ENCODE measurements at places on chromosomes 12 and 14.

- DNase-seq: peak; percentile 91
Observed at GRCh38 chr12:1812650-1813302, 7.6 kb upstream of the LRTM2 start.

DNA sequence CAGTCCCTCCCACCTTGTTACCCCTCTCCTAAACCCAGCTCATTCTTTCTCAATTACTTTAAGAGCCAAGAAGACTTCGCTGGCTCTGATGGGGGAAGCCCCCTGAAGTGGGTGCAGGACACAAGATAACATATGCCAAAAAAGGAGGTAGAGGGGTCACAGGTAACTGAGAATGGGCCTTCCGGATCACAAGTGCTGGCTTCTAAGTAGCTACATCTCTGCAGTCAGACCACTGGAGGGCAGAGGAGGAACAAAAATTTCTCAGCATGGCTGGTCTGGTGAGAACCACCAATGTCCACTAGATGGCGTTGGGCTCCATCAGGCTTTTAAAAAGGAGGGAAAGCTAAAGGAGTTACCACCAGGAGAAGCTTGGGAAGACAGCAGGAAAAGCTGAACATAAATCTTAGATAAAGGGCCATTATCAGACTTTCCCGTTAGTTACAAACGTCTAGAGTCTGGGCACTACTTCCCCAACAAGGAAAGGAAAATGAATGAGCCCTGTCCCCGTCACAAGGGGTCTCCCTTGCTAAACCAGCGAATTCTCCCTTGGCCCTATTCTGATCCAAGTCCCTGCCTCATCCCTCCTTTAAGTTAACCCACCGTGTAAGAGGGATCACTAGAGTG is 11.6 kb upstream of the CDH24 start:
- peak; percentile 95 for DNase-seq

- no peak for DNase-seq
Observed at GRCh38 chr12:108657130-108657745, 23.5 kb upstream of the SELPLG start.

DNA sequence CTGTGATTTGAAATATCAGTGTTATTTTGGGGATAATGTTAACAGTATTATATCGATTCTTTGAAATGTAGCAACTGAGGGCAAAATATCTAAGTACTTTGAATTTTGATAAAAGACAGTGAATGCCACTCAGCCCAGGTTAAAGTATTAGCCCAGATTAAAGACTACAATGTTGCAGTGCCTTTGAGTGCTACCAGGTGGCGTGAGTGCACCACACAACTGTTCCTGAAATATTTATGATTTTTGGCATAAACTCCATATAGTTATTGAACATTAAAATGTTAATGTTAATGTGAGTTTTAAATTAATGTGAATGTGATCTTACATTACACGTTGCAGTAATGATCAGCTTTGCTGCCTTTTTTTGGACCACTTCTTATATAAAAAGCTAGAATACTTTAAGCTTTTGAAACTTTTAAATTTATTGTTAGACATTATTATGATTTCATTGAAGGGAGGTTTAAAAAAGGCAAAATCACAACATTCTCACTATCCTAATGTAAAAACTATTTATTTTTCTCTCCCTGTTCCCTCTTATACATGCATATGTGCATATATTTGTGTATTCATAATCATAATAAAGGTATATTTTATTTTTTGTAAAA is 22.5 kb downstream of the MRPS35 start:
- DNase-seq: peak; percentile 44

DNA sequence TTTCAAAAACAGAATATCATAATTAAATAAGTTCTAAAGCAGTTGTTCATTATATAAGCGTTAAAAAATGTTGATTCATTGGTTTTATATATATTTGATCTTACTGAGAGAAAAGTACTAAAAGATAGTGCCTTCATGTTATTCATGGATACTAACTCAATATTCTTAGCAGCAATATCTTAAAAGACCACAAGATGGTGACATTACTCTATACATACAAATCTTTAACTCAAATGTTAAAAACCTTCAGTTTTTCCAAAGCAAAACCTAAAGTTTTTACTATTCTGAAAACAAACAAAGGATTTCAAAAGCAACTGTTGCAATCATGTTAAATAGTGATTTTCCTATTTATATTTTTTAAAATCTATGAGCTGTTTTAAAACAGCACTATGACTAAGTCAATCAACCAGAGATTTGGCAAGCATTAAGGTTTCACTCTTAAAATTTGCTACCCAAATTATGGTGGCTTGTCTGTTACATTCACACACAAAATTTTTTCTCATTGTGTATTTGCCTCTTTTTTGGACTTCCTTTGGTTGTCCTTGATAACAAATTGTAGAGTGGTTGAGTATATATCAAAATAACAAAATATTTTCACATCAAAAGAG is 50.1 kb upstream of the RERGL start:
- DNase-seq: peak; percentile 51

GRCh38 chr14:77185093-77185465 is 3.5 kb downstream of the TMEM63C start:
- no peak for DNase-seq

DNA sequence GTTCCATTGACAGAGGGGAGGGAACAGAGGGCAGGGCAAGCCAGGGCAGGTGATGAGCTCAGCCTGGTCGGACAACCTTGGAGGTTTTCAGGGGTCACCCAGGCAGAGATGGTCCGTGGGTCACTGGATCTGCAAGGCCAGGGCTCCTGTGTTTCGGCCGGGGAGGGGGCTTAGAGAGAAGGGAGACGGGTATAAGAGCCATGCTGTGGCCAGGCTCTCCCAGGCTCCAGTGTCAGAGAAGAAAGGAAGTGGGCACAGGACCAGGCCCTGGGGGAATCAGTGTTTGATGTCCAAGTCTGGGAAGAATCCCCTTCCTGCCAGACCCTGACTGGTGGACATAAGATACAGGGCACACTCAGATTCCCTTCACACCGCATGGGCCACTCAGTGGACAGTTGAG is 36.9 kb downstream of the DIO3 start:
- DNase-seq: no peak

- peak; percentile 57 for DNase-seq
Observed at GRCh38 chr14:99531251-99532096, 50.3 kb downstream of the CCNK start.

DNA sequence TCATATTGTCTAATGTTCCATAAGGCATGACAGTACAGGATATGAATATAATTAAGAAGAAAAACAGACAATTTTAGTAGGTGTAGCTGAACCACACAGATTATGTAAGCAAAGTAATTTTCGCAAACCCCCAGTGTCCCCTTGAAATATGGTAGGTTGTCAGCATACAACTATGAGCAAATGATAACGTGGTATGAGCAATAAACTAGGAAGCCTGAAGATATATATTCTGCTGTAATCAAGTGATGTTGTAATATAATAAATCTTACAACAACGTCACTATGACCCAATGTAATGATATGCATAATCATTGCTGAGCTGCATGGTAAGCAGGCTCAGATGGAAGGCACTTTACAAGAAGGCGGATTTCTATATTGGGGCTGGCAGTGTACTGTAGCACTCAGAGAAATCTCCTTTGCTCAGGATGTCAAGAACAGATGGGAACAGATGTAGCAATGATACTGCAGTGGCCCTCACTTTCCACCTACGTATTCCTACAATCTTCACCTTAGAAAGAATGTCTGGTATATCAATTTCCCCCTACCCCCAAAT is 47.8 kb upstream of the MYF6 start:
- DNase-seq: peak; percentile 33

GRCh38 chr12:50825372-50825838 is 17.3 kb upstream of the TMPRSS12 start:
- peak; percentile 89 for DNase-seq

- no peak for DNase-seq
Observed at GRCh38 chr14:102985665-102986064, 63.2 kb downstream of the AMN start.

GRCh38 chr12:47963340-47964040 is at the start of gene TMEM106C:
TMEM106C (plus strand) TSS chr12:47963596; CDS start chr12:47964237, 641 bp downstream.
- DNase-seq: peak; percentile 89

- DNase-seq: peak; percentile 24
Observed at GRCh38 chr14:22549981-22550673, 38.9 kb downstream of the DAD1 start.

DNA sequence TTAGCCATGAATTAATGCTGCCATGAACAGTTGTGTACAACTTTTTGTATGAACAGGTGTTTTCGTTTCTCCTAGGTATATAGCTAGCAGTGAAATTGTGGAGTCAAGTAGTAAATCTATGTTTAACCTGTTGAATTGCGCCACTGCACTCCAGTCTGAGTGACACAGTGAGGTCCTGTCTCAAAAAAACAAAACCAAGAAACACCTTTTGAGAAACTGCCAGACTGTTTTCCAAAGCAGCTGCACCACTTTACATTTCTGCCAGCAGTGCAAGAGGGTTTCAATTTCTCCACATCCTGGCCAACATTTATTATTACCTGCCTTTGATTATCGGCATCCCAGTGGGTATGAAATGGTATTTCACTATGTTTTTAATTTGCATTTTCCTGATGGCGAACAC is 3.3 kb upstream of the PLEKHG3 start:
- DNase-seq: no peak

DNA sequence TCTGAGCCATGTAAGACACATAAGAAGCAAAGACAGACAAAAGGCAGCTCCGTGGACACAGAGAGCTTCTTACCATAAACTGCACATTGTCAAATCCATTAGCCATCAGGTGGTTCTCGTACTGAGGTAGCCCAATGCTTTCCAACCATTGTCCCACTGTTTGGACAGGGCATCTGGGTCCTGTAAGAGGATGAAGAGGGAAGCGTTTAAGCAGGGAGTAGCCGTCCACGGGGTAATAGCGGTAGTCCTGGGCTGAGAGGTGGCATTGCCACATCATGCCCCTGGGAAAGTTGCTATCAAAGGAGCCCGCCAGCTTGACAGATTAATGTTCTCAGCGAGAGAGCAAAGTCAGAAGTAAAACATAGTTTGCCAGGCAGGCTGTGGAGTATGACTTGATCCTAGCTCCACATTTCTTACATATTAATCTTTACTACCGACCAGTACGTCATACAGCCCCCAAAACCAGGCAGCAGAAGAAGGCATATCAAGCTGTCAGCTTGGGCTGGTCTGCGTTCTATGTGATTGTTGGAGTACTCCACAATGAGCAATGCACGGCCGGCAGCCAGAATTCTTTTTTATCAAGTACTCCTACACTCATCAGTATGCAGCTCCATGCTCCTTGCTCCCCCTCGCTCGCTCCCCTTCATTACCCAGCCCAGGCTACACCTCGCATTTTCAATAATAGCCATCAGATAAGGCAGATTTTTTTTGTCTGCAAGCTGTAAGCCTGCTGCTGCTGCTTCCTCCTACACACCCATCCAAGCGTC is 493.2 kb upstream of the GARIN6 start:
- DNase-seq: peak; percentile 5

- DNase-seq: no peak
Observed at GRCh38 chr14:23916446-23916845, 37.1 kb upstream of the DHRS4 start.

DNA sequence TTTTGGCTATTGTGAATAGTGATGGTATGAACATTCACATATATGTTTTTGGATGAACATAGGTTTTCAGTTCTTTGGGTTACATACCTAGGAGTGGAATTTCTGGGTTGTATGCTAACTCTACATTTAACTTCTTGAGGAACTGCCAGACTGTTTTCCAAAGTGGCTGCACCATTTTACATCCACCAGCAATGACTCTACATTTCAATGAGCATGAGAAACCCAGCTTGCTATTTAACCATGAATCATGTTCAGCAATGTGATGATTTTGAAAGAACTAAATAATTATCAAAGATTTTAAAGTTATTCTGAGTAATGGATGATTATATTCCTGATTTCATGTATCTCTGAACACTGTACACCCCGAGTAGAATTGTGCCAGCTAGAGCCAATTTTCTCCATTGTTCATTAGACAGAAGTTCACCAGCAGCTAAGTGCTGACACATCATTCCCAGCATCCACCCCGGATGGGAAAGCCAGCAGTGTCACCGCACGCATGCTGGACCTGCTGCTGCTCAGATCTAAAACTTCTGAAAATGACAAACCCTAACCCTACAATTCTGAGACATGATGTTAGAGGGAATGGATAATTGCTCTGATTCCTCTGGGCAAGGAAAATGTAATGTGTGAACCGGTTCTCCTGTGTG is 13.3 kb upstream of the ANAPC5 start:
- DNase-seq: no peak

GRCh38 chr12:113392520-113392919 is 11.2 kb downstream of the SDS start:
- DNase-seq: no peak

DNA sequence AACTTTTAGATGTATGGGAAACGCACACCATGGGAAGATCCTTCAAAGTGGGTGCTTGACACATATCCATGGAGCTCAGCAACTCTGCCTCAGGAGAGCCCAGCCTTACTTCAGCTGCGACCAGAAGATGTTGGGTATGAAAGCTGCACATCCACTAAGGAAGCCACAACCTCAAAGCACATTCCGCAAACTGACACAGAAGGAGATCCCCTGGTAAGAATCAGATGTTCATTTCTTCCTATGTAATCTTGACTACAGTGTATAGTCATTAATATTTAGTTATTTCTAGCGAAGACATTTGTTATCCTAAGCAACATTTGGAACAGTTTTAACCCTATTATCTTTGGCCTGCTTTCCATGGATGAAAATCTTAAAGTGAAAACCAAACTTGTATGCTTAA is 374.2 kb downstream of the NAV3 start:
- no peak for DNase-seq

DNA sequence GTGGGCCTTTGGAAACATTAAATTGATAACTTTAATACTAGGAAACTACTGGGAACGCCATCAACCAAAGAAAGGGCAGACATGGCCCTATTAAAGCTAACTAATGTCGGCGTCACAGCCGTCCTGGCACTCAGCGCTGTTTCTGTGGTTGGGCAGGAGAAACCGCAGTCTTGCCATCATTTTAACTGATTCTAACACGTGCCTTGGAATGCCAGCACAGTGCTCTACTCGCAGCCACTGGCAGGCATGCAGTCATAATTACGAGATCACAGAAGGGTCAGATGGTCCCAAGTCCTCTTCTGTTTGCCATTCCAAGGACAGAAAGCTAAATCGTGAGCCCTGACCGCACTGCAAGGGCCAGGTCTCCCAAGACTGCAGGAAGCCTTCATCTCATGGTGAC is 75.2 kb downstream of the RIMBP2 start:
- no peak for DNase-seq

DNA sequence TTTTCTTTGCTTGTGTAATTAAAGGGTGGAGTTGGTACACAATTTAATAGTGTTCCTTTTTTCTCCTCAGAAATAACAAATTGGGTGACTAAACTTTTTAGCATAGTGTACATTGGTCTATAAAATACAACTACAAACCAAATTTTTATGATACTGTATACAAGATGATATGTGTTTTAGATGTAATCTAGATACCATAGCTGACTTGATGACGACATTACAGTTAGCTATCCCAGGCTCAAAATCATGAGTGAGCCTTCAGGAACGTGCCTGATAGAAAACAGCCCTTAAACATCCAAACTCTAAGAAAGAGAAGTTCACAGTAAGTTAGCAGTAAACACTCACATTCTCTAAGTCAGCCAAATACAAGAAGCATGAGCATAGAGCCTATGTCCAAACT is 99.0 kb upstream of the SSTR1 start:
- DNase-seq: peak; percentile 97

GRCh38 chr12:6056406-6057240 is 67.8 kb downstream of the VWF start:
- DNase-seq: no peak

All from fibroblast of villous mesenchyme (primary cell).